ENCODE measurements at places on chromosomes 7 and 10. TPM values are rescaled to one million over a fixed set of nuclear protein-coding genes. Genes with fewer than 3 reads are reported as not detected.
A peak's percentile ranks its signal among the peaks of the same experiment; 100 is the strongest.

GRCh38 chr7:18835001-18835690 lies 282.3 kb downstream of the TWIST1 start:
- no peak for DNase-seq

- DNase-seq = no peak
These were observed 16.3 kb downstream of the VOPP1 start for GRCh38 chr7:55556031-55556430.

GRCh38 chr10:107814865-107815487 lies 650.5 kb upstream of the SORCS1 start:
- no peak for DNase-seq

GRCh38 chr7:142866361-142867096 lies 11.7 kb downstream of the EPHB6 start:
- peak; percentile 64 for DNase-seq

DNA sequence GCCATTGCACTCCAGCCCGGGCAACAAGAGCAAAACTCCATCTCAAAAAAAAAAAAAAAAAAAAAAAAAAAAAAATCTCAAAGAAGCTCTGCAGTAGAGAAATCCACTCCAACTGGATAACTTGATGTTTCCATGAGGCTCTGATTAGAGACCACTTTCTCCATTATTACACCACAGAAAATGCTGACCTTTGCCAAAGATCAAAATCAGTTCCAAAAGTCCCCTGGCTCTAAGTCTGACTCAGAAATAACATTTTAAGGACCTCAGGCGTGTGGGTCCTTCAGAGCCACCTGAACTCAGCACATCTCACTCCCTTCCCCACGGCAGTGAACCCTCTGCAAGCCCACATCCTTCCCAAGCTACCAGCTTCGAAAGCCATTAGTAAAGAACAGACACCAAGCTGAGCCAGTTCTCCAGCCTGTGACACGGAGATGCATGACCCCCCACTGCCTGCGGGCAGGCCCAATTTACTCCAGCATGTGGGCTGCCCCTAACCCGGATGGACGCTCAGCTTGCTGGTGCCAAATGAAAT lies 13.8 kb upstream of the TMEM120A start:
- no peak for DNase-seq

GRCh38 chr10:124152139-124153022 lies 59.0 kb upstream of the CHST15 start:
- peak; percentile 89 for DNase-seq

GRCh38 chr7:106964466-106964865 lies 80.0 kb upstream of the PRKAR2B start:
- no peak for DNase-seq

DNA sequence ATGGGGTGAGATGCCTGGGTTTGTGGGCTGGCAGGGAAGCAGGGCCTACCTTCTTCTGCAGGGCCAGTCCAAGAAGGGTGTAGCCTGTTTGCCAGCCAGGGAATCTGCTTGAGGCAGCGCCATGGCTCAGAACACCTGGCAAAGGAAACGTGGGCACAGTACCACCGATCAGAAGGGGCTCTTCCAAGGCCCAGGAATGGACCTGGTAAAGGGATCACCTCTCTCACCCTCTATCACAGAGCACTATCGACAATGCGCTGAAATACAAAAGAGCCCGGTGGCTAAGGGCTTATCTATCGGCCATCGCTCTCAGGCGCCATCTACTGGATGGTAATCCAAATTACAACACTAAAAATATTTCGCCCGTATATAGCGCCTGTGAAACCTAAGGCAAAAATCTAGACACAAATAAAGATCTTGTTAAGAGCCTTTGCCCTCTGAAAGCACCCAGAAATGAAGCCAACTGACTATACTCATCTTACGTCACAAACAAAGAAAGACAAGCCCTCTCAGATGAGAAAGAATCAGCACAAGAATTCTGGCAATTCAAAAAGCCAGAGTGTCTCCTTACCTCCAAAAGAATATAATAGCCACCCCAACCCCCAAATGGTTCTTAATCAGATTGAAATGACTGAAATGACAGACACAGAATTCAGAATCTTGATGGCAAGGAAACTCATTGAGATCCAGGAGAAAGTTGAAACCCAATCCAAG lies 217.8 kb upstream of the HPS1 start:
- no peak for DNase-seq

- no peak for DNase-seq
These were observed 936.2 kb downstream of the PCDH15 start for GRCh38 chr10:53864846-53865245.

GRCh38 chr7:31710171-31710570 lies 23.2 kb downstream of the PPP1R17 start:
- no peak for DNase-seq

- no peak for DNase-seq
These were observed 1.4 kb downstream of the SMO start for GRCh38 chr7:129189661-129190310.

GRCh38 chr7:18177815-18178660 lies 150.4 kb upstream of the PRPS1L1 start:
- no peak for DNase-seq

DNA sequence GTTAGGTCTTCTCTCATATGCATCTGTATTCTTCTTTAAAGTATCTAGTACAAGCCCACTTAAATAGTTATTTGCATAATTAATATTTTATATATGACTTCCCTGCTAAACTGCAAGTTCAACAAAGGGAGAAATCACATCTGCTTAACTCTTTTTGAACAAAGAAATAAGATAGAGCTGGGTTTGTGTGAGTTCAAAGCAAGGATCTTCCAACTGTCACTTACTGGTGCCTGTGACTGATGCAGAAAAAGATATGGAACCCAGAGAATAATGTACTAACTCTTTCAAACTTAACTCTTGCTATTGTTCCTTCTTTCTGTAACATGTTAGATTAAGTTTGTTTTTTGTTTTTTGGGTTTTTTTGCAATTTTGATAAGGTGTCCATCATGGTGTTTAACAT lies 71.3 kb upstream of the SP4 start:
- DNase-seq = no peak

- no peak for DNase-seq
These were observed 58.9 kb downstream of the PRKAR2B start for GRCh38 chr7:107103369-107103768.

DNA sequence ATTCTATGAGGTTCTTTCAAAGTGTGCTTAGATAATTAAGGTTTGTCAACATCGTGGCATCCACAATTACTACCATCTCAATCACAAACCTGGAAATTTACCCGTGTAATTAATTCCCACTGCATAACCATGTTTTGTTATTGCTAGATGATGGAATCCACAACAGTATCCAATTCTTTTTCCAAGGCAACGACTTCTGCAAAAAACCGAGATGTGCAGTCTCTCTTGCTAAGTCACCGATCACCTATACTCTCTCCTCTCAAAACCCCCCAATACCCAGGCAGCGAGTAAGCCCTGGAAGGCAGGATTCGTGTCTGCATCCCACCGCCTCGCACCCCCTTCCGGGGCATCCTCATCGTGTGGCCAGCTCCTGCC lies 678 bp upstream of the EIF4H start:
- no peak for DNase-seq

DNA sequence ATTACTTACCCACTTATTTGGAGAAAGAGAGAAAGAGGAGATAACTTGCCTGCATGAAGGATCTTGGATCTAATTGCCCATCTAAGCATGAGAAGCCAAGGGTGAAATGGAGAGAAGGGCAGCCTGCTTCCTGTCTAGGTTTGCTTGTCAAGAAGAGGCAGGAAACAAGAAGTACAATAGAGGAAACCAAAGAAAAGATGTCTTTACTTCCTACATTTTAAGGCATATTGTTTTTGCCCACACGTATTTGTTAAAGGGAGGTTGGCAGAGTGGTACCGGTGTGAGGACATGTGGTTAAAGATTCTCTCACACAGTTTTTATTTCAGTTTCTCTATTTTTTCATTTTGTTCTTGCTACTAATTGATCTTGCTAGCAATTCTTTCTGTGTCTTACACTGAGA lies 6.0 kb upstream of the TAS2R38 start:
- no peak for DNase-seq

- DNase-seq = no peak
These were observed 111.3 kb upstream of the TNS3 start for GRCh38 chr7:47693216-47693615.

DNA sequence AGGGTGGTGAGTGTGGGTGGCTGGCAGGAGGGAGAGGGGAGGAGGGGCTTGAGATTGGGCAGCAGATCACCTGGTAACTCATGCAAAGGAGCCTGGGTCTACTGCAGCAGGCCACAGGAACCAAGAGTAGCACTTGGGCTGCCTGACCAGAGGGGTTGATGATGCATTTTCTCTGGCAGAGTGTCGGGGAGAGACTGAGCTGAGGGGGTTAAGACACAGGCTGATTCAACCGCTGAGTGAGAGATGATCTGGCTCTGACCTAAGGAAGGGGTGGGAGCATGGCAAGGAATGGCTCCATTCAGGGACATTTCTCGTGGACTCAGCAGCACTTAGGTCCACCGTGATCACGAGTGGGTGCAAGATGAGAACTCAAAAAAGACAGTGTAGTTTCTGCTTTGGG lies 115.5 kb upstream of the STK17A start:
- no peak for DNase-seq

DNA sequence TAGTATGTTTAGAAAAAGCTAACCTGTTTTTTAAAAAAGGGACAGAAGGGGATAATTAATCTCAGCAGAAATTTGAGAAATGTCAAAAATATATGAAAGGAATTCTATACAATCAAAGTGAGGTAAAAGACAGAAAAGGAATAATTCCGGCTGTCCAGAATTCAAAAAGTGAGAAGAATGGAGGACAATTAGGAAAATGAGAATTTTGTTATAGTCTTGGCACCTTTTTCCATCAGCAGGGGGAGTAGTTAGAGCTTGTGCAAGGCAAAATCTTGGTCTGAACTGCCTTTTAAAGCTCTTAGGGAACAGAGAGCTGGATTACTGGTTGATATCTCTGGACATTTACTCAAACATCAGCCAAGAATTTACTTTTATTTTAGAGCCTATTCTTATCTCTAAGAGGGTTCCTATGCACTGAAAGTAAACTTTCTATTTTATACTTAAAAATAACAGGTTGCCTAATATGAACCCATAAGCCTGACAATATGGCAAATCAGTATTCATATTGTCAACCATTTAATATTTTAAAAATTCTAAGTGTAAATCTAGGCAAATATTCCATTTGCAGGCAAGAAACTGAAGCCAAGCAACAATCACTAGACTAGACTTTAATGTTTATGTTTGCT lies 185.6 kb downstream of the ANK3 start:
- no peak for DNase-seq

- no peak for DNase-seq
These were observed 1307.8 kb upstream of the CELF2 start for GRCh38 chr10:9709849-9710248.

DNA sequence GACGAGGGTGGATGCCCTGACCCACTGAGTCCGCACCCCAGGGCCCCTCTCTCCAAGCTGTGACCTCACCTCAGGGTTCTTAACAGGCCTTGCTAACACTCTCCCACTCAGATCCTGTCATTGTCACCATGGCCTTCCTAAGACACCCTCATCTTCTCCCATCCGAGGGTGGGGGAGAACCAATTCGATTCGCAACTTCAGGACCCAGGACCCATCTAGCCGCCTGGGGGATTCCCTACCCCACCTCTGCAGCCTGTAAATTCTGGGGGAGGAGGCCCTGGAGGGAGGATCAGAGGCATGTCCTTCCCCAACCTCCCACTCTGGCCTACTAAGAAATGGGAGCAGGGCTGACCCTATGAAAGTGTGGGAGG lies 17.4 kb downstream of the TRIM8 start:
- DNase-seq = no peak

CNPY4 gene
- total RNA-seq = 9.2 TPM

STYXL1 gene
- total RNA-seq = 9.7 TPM

FMC1 gene
- 9.9 TPM for total RNA-seq

CALML5 gene
- total RNA-seq = not detected

SKIDA1 gene
- 0.58 TPM for total RNA-seq

CYP2W1 gene
- total RNA-seq = not detected

ADIRF gene
- total RNA-seq = 543 TPM

LRGUK gene
- total RNA-seq = 0.87 TPM

SPDYE11 gene
- not detected for total RNA-seq

RARRES2 gene
- 210 TPM for total RNA-seq
